ENCODE measurements at places on chromosomes 2 and 18.

- DNase-seq = peak; percentile 44
Observed at GRCh38 chr2:1868683-1869141, 124.4 kb upstream of the PXDN start.

DNA sequence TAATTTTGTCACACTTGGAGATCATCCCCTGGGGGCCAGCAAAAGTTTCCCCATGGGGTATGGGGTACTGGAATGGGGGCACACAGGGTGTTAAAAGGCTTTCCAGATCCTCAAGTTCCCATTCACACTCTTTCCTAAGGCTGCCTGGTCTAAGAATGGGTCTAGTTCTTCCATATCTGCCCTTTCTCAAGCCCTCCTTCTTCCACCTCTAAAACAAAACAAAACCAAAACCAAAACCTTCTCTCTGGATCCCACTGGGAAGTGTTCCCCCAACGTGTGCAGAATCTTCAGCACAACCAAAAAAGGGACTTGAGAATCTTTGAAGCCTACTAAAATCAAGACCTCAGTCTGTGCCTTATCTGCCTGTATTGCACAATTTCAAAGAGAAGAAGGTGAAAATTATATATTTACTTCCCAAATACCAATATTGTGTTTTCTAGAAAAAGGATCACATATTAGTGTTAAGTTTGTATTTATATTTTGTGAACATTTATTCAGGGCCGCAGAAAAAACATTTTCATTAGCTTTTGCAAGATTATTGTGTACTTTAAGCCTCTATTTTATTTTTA is 207.2 kb upstream of the TCF4 start:
- no peak for DNase-seq

GRCh38 chr2:88873620-88874019 is 182.1 kb downstream of the RPIA start:
- no peak for DNase-seq

DNA sequence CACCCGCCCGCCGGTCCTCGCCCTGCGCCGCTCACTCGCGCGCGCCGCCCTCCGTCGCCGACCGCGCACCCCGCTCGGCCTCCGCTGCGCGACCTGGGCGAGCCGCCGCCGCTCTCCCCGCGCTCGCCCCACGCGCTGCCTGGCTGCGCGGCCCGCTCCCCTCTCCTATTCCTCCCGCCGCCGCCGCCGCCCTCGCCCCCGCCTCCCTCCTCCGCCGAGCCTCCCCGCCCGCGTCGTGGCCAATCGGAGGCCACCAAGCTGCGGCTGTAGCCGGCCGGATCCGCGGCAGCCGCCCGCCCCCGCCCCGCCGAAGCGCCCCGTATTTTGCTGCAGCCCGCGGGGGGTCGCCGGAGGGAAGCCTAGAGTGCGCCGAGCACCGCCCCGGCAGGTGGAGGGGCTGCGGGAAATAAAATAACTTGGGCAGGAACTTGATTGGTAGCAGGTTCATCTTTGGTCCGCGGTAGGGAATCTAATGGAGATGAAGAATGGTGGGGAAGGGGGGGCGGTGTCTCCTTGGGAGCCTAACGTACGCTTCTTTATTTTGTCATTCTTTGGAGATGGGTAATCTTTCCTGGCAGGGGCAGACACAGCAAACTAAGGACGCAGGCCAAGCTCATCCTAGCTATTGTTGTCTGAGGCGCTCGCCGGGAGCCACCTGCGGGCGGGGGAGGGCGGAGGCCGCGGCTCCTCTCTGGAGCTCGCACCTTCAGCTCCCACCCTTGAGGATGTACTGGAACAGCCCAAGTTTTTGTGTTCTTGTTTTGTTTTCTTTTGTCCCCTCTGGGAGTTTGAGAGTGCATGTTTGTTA is 1.1 kb upstream of the CDH2 start:
- peak; percentile 78 for DNase-seq

GRCh38 chr2:233051241-233052149 is 8.6 kb upstream of the INPP5D start:
- DNase-seq = no peak
